ENCODE measurements at places on chromosomes 7 and 10.

- DNase-seq = no peak
These were observed 409.3 kb downstream of the RPS24 start for GRCh38 chr10:78442836-78443550.

GRCh38 chr10:89494575-89494974 lies 40.8 kb downstream of the SLC16A12 start:
- DNase-seq = no peak

DNA sequence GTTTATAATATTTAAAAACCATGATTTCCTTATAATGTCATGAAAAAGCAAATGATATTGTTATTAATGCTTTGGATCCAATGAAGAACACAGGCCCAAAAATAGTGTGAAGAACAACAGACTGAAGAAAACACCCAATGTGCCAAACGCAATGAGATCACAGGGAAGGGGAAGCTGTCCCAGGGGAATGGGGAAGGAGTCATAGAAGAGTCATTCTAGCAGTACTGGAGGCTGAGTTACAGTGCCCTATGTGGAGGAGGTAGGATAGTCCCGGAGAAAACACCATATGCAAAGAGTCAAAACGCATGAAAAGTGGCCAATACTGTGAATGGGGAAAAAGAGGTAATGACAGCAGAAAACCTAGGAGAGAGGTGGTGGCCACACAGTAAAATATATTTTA lies 50.9 kb downstream of the TPK1 start:
- no peak for DNase-seq

DNA sequence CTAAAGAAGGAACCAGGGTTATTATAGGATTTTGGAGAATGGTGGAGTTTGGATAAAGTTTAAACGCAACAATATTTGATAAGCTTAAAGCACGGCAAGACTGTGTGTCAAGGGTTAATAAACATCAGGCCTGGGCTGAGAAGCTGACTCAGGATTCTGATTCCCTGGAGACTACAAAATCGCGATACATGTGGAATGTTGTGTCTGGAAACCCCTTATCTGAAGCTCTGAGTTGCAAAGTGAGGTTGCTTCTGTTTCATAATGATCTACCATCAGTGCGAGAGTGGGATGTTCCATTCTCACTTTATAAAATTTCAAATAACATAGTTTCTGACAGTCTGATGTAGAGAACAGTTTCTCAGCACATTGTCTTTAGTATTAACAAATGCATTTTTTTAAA lies 7.8 kb downstream of the C1GALT1 start:
- no peak for DNase-seq

GRCh38 chr7:150489782-150490181 lies 24.9 kb upstream of the GIMAP7 start:
- DNase-seq = no peak

- no peak for DNase-seq
These were observed 6.9 kb downstream of the COMTD1 start for GRCh38 chr10:75228834-75229233.

GRCh38 chr7:134890246-134891240 lies 95.8 kb upstream of the AGBL3 start:
- DNase-seq = peak; percentile 92

DNA sequence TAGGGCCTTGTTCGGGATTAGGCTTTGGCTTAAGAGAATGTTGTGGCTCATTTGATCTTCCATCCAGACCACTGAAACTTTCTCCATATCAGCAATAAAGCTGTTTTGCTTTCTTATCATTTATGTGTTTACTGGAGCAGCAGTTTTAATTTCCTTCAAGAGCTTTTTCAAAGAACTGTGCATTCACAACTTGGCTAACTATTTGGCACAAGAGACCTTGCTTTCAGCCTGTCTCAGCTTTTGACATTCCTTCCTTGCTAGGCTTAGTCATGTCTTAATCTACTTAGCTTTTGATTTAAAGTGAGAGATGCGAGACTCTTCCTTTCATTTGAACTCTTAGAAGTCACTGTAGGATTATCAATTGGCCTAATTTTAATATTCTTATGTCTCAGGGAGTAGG lies 19.1 kb upstream of the AKR1B1 start:
- DNase-seq = no peak

DNA sequence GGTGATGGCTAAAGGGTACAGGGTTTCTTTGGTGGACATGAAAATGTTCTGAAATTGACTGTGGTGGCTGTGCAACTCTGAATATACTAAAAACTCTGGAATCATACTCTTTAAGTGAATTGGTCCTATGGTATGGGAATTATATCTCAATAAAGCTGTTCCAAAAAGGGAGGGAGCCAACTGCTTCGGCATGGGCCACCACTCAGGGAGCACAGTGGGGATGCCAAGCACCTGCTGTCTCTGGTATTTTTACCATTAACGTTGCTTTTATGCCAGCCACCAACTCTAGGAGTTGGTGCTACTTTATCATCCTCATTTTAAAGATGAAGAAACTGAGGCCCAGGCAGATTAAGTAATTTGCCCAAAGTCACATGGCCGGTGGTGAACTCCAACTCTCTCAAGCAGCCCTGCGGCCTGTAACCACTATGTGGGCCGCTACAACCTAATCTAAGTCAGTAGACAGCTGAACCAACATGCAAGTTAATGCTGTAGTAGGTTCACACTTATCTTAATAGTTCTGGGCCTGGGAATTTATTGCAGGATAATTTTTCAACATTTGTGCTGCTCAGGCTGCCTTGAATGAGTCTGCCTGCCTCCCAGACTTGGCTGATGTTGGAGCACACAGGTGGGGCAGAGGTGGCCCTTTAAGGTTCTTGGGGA lies 20.8 kb downstream of the SH3PXD2A start:
- DNase-seq = no peak

GRCh38 chr7:78677391-78677790 lies 776.1 kb downstream of the MAGI2 start:
- DNase-seq = no peak

GRCh38 chr10:130512936-130513335 lies 376.7 kb downstream of the GLRX3 start:
- no peak for DNase-seq

- peak; percentile 7 for DNase-seq
These were observed 47.9 kb upstream of the CNPY1 start for GRCh38 chr7:155594163-155594732.

DNA sequence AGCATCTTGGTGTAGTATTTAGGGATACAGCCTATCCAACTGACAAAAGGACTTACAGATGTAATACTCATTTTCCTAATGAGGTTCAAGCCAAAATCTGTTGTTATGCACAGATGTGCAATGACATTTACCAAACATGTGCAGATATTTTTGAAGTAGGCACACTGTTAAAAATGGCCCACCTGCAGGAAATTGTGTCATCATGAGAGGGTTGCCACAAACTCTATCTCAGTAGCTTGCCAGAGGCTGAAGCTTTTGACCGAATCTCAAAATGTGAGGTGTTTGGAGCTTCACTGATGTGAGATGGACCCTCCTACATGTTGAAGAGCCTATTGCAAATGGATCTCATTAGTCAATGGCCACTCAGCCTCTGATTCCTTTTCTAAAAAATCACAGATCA lies 89.7 kb upstream of the CSTF2T start:
- no peak for DNase-seq

DNA sequence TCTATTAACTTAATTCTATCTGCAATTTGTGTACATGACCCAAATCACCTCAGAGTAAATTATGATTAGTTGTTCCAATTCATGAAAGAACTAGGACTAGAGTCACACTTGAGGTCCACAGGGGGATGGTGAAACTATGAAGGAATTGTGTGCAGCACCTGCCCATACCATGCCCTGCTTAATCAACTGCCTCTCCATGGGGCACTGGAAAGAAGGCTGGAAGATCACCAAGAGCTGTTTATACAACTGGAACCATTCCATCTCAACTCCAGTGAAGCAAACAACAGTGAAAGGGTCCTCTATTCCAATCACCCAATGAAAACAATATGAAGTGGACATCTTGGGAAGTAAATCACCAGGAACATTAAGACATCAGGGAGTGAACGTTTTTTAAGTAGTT lies 98.7 kb upstream of the SEMA3D start:
- DNase-seq = peak; percentile 17

- no peak for DNase-seq
These were observed 58.9 kb downstream of the HIPK2 start for GRCh38 chr7:139718859-139719258.

DNA sequence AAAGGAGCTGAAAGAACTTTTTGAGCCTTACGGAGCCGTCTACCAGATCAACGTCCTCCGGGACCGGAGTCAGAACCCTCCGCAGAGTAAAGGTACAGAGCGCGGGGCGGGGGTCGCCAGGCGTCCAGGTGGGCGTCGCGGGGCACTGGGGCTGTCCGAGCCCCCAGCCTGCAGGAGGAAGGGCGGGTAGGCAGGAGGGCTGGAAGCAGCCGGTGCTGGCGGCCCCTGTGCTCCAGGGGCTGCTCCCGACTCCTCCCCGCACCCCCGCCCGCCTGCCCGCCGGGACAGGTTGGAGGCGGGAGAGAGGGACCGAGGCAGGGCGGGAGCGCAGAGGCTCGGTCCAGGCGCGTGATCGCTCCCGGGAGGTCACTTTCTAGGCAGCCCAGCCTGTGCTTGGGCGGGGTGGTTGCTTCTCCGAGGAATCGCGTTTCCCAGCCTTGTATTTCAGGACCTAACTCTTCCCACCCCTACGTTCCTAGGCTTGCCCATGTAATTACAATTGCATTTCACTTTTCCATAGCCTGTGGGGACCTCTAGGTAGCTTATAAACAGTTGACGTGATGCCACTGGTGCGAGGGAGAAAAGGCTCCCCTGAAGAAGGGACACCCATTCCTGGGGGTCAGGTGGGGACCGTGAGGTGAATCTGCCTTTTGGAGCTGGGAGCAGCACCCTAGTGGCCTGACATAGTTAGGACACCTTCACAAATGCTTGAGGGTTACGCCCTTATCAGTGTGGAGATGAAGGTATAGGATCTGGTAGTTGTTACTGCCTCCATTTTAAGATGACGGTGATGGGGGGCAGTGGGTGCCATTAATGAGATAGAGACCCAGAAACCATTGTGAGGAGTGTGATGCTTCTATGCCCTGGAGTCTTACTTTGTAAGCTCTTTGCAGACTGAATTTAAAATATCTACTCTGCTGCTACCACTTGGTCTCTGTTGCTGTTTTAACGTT lies 148.2 kb downstream of the CELF2 start:
- no peak for DNase-seq

- no peak for DNase-seq
These were observed 303.1 kb downstream of the WDR11 start for GRCh38 chr10:121154310-121154709.

- no peak for DNase-seq
These were observed 3.2 kb upstream of the POLM start for GRCh38 chr7:44085546-44085945.

DNA sequence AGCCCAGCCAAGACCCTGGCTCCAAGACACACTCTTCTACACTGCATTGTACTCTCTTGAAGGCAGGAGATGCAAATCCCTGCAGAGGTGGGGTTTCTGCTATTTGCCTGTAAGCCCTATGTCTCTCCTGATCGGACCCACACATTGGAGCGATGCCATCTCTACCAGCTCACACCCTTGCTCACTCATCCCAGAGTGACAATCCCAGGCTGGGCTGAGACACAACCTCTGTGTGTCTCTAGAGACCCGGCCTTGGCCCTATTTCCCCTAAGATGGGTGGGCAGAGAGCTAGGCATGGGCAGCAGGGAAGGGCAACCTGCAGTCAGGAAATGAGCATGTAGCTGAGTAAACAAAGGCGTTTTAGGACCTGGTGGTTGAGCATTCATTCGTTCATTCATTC lies 25.6 kb downstream of the CCDC3 start:
- DNase-seq = no peak

DNA sequence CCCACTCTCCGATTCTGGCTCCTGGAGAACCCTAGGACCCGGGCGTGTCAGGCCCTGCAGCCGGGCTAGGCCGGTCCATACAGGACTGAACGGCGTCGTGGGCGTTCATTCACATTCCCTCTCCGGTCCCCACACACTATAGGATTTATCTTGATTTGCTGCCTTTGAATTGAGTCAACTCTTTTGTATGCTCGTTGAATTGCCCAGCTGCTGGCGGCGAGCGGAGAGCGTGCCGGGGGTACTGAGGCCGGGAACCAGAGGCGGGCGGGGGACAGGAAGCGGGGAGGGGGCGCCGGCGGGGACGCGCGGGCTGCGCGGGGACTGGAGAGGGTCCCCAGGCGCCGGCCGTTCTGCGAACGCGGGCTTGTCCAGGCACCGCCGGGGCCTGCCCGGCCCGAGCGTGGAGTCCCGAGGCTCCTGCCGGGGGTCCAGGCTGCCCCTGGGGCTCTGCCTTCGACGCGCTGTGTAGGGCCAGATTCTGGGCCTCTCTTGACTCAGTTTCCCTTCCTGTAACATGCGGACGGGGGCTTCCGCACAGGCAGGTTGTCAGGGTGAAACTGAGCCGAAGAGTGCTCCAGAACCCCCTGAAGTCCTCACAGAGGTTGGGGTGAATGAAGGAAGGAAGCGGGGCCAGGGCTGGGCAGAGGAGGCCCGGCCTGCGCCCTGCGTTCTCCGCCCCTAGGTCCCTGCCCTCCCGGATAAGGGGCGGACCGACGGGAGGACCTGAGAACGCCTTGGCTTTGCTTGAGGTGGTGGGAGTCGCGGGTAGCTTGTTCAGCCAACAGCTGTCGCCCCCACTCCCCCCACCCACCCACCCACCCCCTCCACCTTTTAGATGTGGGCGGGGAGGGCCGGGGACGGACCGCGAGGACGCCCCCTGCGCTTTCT lies 769 bp upstream of the ELFN1 start:
- DNase-seq = no peak

DNA sequence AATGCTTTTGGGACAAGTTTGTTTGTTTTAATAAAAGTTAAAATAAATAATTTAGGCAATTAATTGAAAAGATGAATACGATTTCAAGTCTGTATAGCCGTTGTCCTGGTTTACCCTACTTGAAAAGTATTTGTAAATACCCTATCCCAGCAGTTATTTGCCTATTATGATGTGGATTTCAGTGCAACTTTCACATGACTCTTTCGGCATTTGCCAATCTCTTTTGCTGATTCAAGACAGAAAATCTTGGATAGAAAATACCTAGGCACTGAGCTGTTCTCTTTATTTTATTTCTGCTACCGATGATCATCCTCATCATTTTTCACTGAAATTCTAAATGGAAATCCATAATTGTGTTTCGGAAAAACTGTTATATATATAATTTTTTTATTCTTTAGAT lies 125.9 kb upstream of the FZD8 start:
- no peak for DNase-seq

DNA sequence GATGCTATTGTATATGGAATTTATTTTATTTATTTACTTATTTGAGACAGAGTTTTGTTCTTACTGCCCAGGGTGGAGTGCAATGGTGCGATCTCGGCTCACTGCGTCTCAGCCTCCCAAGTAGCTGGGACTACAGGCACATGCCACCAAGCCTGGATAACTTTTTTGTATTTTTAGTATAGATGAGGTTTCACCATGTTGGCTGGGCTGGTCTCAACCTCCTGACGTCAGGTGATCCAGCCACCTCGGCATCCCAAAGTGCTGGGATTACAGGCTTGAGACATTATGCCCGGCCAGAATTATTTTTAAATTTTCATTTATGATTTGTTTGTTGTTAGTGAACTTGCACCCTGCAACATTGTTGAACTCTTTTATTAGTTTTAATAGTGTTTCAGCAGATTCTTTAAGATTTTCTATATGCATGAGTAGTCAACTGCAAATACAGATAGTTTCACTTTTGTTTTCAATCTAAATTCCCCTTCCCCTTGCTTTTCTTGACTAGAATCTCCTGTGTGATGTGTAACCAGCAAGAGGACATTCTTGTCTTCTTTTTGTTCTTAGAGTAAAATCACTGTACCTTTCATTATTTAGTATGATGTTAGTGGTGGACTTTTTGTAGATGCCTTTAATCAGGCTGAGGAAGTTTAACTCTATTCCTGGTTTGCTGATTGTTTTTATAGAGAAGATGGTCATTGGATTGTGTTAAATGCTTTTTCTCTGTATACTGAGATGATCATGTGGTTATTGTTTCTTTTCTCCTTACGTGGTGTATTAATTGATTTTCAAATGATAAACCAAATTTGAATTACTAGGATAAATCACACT lies 27.8 kb downstream of the ZNF33A start:
- DNase-seq = no peak
